ENCODE measurements at places on chromosomes 4 and X. TPM values are rescaled to one million over a fixed set of nuclear protein-coding genes. Genes with fewer than 3 reads are reported as not detected.

The YY2 gene
- 1.4 TPM for total RNA-seq

The STK32B gene
- 1.5 TPM for total RNA-seq

The NSD2 gene
- 153 TPM for total RNA-seq

The RRH gene
- total RNA-seq, result not detected

The CT45A2 gene
- total RNA-seq, result not detected

The FGA gene
- 5.6 TPM for total RNA-seq

The MOSPD2 gene
- total RNA-seq, result 20.4 TPM

The NSG1 gene
- 1.4 TPM for total RNA-seq

The GNRHR gene
- not detected for total RNA-seq

The F8A2 gene
- total RNA-seq, result not detected

The RAI2 gene
- total RNA-seq, result 4.8 TPM

The MAGEC3 gene
- total RNA-seq, result 0.18 TPM

The CDX4 gene
- total RNA-seq, result 0.18 TPM

The DIPK2B gene
- total RNA-seq, result not detected

The PRKG2 gene
- 1.1 TPM for total RNA-seq

The UGT2A1 gene
- not detected for total RNA-seq

The NUDT10 gene
- total RNA-seq, result 10.1 TPM

The OSTC gene
- 264 TPM for total RNA-seq

- DNase-seq, result no peak
Measured at GRCh38 chr4:189313861-189314513, 626.7 kb upstream of the FRG1 start.

DNA sequence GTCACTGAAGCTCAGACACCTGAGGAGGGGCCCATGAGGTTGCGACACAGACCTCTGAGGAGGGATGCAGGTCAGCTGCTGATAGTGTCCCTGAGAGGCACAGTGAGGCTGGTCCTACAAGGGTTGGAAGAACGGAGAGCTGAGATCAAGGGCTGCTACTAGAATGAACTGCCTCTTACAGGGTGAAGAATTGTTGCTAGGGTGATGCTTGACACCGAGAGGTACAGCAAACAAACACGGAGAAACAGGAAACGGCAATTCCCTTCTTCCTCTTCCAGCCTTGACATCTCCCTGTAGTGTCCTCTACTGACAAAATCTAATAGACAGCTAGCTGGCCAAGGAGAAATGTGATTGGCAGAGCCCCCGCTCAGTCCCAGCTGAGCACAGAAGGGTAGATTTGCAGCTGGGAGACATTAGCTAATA lies 11.8 kb upstream of the HPGDS start:
- no peak for DNase-seq

DNA sequence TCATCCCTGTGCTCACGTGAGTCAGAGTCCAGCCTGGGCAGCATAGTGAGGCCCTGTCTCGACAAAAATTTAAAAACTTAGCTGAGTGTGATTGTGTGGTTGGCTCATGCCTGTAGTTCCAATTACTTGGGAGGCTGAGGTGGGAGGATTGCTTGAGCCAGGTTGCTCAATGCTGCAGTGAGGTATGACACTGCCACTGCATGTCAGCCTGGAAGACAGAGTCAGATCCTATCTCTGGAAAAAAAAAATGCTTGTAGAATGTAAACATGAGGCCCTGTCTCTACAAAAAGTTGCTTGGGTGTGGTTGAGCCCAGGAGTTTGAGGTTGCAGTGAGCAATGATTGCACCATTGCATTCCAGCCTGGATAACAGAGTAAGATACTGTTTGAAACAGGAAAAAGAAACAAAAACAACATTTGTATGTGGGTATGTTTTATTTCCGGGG lies 11.3 kb upstream of the YTHDC1 start:
- DNase-seq, result no peak

- no peak for DNase-seq
Measured at GRCh38 chrX:45360571-45360970, 159.9 kb upstream of the DIPK2B start.

GRCh38 chrX:31181377-31182000 lies 109.6 kb upstream of the FTHL17 start:
- DNase-seq, result no peak

GRCh38 chr4:151887031-151887815 lies 126.4 kb upstream of the GATB start:
- DNase-seq, result no peak

GRCh38 chrX:37599729-37600128 lies 28.3 kb downstream of the LANCL3 start:
- no peak for DNase-seq

DNA sequence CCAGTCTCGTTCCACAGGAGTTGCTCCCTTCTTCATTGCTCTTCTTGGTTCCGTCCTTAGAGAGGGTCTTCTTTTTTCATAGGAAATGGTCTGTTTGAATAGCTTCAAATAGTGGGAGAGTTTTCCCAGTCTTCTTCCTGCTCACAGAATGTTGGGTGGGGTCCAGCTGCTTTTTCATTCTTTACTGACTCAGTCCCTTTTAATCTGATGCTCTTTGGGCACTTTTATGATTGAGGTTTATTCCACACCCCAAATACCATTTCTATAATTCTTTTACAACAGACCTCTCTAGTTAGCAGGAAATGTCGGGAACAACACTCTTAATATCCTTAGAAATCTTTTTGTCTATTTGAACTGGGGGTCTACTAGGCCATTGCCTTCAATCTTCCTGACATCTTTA lies 239.5 kb downstream of the PRDM5 start:
- no peak for DNase-seq

DNA sequence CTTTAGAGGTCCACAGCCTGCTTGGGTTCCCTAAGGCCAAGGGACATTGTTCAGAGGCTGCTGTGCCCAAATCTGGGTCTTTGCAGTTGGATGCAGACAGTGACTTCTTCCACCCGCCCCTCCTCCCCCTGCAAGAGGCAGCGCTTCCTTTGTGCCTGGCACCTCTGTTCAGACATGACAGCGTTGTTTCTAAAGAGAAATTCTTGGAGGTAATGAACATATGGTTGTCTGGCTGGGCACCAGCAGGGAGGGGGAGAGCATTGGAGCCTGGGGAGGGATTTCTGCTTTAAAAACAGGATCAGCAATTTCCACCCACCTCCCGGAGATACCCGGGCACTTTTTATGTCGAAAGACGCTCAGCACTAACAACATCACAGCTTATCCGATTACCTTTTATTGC lies 51.5 kb downstream of the PSAPL1 start:
- DNase-seq, result no peak

DNA sequence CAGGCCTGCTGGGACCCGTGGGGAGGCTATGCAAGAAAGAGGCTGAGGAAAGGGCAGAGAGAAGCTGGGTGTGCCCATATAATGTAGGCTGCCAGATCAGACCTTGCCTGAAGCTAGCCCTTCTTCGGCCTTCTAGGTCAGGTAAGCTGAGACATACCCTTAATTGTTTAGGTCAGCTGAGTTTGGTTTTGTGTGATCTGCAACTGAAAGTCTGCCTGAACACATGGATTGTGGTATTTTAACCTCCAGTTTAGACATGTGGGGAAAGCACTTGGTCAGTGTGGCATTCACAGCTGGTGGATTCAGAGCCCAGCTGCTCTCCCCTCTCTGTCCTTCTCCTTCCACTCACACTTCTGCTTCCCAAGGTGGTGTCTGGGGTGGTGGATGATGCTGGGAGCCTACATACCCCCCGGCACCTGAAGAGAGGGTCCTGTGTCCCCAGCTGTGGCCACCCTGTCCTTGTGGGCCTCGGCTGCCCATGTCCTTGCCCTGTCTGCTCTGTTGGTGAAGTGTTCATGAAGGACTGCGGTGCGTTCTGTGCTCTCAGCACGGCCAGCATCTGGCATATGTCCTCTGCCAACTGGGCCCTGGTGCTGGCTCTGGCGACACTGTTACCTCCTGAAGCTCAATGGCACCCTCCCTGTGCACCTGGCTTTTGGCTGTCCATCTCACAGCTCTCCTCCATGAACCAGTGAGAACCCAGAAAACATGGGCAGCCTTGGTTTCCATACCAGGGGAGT lies 82.1 kb downstream of the NAT8L start:
- no peak for DNase-seq

GRCh38 chr4:82640540-82640939 lies 78.8 kb upstream of the TMEM150C start:
- no peak for DNase-seq

GRCh38 chrX:139179592-139179991 lies 350.9 kb upstream of the F9 start:
- no peak for DNase-seq

GRCh38 chr4:85557016-85557901 lies 82.3 kb downstream of the ARHGAP24 start:
- DNase-seq, result no peak

GRCh38 chr4:75054078-75054477 lies 121.2 kb downstream of the PARM1 start:
- no peak for DNase-seq

DNA sequence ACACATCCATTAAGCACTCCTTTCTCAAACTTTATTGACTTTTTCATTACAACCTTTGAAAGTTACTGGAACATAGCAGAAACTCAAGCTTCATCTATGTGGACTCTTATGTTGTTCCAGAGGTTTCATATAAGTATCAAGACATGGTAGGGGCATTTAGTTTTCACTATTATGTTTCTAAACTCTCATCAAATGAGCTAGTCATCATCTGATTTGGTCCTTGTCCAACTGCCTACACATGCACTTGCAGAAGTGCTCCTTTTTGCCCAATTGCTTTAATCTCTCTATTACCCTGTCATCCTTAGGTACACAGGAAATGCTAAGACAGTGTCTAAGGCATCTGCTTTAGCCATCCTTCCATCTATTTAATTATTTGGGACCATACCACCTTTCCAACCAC lies 42.2 kb upstream of the EPGN start:
- no peak for DNase-seq

DNA sequence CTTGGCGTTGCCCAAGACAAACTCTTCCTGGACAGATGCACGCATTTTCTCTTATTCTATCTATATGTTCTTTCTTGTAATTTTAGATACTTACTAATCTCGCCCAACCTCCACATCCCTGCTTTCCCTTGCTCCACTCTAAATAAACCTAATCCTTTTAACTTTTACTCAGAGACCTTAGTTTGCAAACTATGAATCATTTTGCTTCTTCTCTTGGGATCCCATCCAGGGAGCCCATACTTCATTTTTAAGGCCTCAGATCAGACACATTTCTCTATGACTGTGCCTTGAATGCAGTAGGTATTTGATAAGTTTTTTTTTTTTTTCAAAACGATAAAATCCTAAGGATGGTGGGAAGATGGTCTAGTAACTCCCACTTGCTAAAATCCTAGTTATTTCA lies 353.8 kb upstream of the HAND2 start:
- DNase-seq, result no peak

DNA sequence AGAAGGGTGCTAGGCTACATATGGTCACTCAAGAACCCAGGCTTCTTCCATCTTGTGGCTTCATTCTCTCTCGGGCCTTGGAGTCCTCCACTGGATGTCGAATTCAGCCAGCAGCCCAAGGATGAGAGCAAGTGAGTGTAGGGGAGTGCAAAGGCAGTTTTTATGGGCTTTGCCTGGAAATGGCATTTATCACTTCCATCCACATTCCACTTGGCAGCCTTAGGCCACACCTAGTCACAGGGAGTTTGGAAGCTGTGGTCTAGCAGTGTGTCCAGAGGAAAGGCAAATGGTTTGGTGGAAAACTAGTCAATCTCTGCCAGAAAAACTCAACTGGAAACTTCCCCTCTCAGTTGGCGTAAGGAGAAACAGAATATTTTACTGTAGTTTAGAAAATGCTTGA lies 59.0 kb downstream of the NHS start:
- DNase-seq, result no peak

- DNase-seq, result no peak
Measured at GRCh38 chr4:99876946-99877345, 17.3 kb downstream of the LAMTOR3 start.

GRCh38 chrX:9626379-9626778 lies 139.3 kb downstream of the GPR143 start:
- DNase-seq, result no peak

DNA sequence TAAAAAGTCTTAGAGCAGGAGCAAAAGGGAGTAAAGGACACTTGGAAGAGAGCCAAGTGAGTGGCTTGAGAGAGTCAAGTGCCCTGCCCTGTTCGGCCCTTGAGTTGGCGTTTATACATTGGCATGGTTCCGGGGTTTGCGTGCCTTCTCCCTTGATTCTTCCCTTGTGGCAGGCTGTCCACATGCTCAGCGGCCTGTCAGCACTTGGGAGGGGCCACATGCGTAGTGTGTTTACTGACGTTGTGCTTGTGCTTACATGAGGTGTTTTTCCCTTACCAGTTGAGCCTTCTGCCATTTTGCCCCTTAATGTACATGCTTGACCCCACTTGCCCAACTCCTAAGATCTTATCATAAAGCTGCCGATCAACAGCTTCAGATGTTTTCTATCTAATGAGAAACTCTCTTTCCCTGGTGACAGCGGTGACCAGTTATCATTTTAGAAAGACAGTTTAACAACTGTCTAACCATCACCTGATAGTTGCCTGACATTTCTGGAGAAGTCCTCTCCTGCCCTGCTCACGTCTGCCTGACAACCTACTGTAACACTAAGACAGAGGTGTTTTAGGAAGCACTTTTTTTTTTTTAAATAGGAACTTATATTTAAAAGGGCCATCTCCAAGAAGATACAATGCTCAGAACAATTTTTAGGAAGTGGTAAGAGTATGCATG lies 49.5 kb upstream of the GC start:
- no peak for DNase-seq

GRCh38 chr4:183485411-183486160 lies 19.3 kb upstream of the ING2 start:
- no peak for DNase-seq

GRCh38 chr4:113524096-113524495 lies 237.4 kb downstream of the CAMK2D start:
- DNase-seq, result no peak

DNA sequence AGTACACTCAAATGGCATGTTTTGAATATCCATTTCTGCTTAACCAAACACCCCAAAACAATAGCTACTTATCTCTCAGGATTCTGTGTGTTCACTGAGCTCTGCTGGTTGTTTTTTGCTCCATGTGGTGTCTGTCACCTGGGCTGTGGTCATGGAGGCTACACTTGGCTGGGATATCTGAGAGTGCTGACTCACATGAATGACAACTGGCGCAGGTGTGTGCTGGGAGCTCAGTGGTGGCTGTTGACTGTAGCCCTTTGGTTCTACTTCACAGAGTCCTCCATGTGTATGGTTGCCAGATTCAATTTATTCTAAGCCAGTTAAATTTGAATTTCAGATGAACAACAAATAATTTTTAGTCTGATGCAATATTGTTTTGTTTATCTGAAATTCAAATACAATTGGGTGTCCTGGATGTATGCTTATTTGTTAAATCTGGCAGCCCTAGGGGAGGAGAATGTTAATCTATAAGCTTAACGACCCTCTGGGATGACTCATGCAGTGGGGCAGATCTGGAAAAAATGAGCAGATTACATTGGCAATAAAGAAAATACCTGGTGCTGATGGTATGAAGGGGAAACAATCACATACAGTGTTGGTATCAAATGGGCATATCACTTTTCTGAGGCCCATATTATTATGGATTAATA lies 28.2 kb upstream of the TCEAL4 start:
- DNase-seq, result peak; percentile 83

Data from endodermal cell (in vitro differentiated cells).